ENCODE measurements at places on chromosomes 16 and 17.

- DNase-seq = no peak
These were observed 41.0 kb downstream of the TADA2A start for GRCh38 chr17:37447641-37448040.

DNA sequence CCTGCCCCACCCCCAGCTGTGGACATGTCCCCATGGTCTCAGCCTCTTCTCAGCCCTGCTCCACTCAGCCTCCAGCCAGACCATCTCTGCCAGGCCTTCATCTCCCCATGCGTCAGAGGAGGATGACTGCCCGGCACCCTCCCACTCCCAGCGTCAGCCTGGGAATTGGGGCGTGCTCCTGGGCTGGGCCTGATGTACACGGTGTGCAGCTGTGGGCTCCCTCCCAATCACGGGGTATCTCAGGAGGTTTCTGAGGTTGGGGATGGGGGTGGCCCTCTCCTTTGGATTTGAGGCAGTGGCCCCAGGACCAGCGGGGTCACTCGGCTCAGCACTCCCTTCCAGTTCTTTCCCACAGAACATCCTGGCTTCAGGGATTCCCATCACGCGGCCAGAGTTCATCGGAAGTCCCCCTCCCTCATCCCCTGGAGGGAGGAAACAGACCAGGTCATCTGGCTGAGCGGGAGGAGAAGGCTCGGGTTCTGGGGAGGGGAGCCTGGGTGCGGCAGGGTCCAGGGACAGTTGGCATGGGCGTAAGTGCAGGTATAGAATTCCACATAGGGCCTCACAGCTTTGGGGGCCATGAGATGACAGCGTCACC lies 36.9 kb downstream of the SOCS3 start:
- no peak for DNase-seq

DNA sequence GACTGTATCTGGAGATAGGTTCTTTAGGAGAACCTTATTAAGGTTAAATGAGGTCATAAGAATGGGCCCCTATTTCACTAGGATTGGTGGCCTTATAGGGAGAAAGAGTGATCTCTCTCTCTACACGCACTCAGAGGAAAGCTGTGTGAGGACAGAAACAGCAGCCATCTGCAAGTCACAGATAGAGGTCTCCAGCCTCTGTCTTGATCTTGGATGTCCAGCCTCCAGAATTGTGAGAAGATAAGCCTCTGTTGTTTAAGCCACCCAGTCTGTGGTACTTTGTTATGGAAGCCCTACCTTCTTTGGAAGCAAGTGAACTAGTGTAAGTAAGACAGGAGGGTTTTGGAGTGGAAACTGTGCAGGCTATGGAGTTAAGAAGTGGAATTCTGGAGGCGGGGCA lies 93.2 kb downstream of the ELAC2 start:
- no peak for DNase-seq

- no peak for DNase-seq
These were observed 10.2 kb downstream of the MYO18A start for GRCh38 chr17:29169806-29170591.

GRCh38 chr17:47119746-47120520 lies 69.2 kb downstream of the CDC27 start:
- DNase-seq = no peak

- no peak for DNase-seq
These were observed 49.2 kb upstream of the WSCD1 start for GRCh38 chr17:6021011-6021400.

GRCh38 chr17:47937941-47938340 lies 3.4 kb upstream of the PNPO start:
- no peak for DNase-seq

DNA sequence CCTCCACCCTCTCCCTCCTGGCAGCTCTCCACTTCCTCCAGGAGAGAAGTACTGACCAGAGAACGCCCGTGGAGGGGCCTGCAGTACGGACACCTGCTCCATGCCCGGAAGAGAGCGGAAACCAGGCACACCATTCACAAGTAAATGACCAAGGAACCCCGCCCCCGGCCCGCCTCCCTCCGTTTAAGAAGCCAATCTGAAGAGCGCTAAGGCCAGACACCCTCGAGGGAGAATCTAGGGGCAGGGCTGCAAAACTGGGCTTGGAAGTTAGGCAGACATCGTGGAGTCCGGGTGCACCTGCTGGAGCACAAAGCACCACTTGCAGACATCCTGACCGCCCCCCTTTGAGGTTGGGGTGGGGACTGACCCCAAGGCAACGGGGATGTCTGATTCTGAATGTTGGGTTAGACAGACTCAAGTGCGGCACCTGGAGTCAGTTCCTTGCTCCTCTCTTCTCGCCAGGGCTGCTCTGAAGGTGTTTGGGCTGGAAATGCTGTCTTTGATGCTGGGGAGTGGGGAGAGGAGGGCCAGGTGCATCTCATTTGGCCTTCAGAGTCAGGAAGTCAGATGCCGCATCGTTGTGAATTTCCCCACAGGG lies 964 bp upstream of the FAAP100 start:
- DNase-seq = peak; percentile 34

GRCh38 chr17:83086199-83086880 lies 6.9 kb downstream of the METRNL start:
- DNase-seq = no peak

- DNase-seq = no peak
These were observed 58.9 kb downstream of the CES1 start for GRCh38 chr16:55773859-55774549.

- DNase-seq = no peak
These were observed 241.2 kb upstream of the GSE1 start for GRCh38 chr16:85371948-85372347.

DNA sequence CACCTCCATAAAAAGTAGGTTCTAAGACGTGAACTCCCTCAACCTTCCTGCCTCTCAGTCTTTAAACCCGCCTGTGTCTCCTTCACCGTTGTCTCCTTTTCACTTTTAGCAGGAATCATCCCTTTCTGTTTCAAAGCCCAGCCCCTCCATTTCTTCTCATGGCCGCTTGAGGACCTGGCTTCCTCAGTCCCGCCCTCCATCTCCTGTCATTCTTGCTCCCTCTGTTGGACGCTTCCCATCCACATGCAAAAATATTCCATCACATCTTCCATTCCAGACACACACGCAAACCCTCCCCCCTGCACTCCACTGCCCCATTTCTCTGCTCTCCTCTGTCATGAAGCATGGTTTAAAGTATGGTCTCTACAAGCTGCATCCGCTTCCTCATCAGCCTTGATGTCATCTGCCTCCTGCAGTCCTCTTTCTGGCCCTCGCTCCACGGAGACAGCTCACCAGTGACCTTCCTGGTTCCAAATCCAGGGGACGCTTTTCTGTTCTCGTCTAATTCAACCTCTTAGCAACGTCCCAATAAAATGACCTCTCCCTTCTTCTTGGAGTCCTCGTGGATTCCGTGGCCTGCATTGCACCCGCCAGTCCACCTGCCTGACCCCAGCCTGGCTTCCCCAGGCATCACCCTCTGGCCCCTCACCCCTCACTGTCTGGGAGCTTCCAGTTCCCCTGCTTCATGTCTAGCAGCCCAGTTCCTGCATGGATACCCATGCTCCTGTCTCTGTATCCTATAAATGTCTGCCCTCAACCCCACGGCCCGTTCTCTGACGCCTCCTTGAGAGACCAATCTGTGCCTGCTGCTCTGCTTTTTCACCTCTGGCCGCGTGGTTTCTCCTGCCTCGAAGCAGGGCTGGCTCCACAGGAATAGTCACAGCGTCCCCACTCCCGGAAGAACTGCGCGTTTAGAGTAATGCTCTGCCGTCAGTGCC lies 26.2 kb downstream of the ANKRD40 start:
- DNase-seq = peak; percentile 42

DNA sequence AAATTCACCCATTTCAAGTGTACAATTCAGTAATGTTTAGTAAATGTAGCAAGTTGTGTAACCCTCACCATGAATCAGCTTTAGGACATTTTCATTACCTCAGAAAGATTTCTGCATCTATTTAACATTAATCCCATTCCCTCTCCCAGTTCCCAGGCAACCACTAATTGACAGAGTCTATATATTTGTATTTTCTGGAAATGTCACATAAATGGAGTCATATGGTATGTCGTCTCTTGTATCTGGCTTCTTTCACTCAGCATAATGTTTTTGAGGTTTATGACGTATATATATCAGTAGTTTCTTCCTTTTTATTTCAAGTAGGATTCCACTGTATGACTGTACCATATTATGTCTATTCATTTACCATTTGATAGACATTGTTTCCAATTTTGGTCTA lies 199.8 kb downstream of the CYB561 start:
- peak; percentile 60 for DNase-seq

DNA sequence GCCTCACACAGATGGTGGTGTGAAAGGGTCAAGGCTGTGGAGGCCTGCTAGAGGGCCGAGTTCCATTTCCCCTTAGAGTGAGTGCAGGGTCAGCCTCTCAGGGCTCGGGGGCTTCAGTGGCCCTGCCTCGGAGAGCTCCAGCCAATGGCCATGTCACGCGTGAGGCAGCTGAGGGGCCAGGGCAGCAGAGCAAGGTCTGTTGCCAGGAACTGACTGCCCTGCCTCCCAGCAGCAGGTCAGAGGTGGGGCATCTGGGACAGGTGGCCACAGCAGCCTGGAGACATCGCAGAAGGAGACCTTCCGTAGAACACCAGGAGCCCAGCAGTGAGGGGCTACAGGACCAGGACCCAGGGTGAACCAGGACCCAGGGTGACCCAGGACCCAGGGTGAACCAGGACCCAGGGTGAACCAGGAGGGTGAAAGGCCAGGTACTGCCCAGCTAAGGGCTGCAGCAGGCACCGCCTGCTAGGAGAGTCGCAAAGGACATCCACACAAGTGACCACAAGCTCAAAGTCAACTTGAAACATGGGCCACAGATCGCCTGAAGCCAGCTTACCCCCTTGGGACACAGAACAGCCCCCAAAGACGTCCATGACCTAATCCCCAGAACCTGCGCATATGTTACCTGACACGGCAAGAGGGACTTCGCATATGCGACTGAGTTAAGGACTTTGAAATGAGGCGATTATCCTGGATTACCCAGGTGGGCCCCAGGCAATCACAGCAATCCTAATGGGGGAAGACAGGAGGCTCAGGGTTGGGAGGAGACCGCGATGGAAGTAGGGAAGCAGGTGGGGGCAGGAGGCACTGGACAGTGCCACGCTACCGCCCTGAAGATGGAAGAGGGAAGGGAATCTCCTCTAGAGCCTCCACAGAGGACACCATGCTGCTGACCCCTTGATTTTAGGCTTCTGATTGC lies 4.8 kb upstream of the MEAK7 start:
- no peak for DNase-seq

DNA sequence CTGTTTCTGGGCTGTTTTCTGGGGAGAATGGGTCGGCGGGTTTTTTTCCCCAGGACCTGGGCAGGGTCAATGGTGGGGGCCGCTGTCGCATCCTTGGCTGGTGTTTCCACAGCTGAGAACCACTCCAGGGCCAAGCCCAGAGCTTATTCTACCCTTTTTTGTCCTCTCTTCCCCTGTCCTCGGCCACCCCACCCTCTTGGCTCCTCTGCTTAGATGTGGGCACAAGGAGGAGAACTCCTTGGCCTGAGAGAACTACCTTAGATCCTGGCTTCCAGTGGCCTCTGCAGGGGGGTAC lies 4.0 kb downstream of the NOD2 start:
- no peak for DNase-seq

DNA sequence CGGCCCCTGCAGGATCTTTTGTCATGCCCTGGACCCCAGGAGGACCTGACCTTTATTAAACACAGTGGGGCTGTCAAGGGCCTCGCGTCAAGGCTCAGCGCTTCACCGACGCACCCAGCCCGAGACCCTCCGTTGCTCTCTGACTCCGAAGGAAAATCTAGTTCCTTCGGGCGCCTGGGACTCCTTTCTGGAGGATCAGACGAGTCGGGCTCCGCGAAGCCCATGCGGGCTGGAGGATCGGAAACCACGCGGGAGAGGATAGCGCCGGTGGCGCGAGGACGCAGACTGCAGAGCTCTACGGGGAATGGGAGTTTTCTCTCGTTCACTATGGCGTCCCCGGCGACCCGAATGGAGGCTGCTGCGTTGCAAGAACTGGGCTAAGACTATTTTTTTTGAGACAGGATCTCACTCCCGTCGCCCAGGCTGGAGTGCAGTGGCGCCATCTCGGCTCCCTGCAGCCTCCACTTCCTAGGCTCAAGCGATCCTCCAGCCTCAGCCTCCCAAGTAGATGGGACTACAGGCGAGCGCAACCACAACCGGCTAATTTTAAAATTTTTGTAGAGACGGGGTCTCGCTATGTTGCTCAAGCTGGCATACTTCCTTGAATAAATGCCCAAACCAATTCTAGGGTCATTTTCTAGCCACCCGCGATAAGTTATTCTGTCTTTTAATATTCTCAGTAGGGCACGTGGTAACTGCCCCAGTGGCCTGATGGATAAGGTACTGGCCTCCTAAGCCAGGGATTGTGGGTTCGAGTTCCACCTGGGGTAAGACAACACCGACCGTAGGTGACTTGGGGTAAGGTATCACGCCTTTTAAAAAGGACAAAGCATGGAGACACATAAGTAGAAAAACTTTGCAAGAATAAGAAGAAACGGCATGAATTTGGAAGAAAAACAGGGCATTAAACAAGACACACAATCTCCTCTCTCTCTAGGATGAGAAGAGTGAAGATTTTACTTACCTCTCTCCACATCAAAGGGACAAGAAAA lies 5.5 kb downstream of the OR1F1 start:
- no peak for DNase-seq

DNA sequence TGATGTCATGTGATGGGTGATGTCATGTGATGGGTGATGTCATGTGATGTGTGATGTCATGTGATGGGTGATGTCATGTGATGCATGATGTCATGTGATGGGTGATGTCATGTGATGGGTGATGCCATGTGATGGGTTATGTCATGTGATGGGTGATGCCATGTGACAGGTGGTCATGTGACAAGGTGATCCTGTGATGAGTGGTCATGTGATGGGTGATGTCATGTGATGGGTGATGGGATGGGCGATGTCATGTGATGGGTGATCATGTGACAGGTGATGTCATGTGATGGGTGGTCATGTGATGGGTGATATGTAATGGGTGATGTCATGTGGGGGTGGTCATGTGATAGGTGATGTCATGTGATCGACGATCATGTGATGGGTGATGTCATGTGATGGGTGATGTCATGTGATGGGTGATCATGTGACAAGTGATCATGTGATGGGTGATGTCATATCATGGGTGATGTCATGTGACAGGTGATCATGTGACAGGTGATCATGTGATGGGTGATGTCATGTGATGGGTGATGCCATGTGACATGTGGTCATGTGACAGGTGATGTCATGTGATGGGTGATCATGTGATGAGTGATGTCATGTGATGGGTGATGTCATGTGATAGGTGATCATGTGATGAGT lies 17.2 kb downstream of the CD300LB start:
- peak; percentile 18 for DNase-seq

DNA sequence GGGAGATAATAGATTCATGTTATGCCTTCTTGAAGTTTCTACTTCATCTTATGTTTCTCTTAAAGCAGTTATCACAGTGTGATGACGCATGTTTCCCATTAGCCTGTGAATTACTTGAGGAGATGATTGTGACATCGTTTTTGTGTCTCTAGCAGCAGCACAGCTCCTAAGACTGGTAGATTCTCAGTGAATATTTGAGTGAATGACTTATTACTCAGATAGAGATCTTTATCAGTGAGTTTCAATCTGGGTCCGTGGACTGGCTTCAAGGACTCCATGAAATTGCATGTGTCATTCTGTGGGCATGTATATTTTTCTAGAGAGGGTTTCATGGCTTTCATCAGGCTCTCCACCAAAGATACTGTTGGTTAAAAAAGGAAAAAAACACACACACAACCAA lies 29.9 kb downstream of the YPEL2 start:
- DNase-seq = no peak

GRCh38 chr17:12727076-12727760 lies 61.5 kb downstream of the MYOCD start:
- no peak for DNase-seq

- DNase-seq = no peak
These were observed 13.3 kb upstream of the C1QL1 start for GRCh38 chr17:44981221-44981968.

GRCh38 chr16:50692644-50692998 lies 785 bp upstream of the NOD2 start:
- no peak for DNase-seq

Data from SK-N-MC (cell line).